Stimulated activated CD4-positive, alpha-beta T cell treated with anti-CD3 and anti-CD28 coated beads, TNF-alpha, amount 100 ng/mL, for 4 hours (primary cell): ENCODE measurements at places on chromosomes 3 and 15.

DNA sequence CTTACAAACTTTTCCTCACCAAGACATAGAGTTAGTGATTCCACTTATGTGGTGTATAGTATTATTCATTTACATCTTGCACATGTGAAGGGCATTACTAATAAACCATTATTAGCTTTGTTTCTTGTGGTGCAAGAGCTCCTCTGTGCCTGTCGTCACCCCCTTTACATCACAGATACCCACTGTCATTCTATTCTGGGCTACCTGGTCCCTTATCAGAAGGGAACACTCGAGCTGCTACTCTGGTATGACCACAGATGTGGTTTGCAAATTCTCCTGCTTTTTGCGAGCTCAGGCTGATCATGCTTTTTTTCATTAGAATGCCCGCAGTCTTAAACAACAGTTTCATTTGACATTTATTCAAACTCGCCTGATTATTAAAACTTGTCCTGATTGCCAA is 13.9 kb upstream of the SENP2 start:
- DNase-seq, result no peak

- DNase-seq, result no peak
Observed at GRCh38 chr3:133862161-133862560, 33.5 kb downstream of the RAB6B start.

DNA sequence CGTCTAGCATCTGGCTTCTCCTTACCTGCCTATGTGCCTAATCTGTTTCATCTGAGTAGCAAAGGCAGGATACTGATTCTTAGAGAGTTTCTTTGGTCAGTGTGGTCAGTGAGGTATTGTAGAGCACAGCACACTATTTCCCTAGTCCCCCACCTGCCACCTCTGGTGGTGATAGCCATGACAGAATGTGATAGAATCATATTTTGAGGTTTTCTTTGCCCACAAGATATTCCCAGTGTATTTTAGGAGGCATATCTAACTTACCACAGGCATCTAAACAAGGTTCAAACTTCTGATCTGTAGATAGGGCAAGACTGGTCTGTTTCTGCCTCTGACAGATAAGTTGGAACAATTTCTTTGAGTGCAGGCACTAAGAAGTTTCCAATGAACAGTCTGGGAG is 188.0 kb downstream of the SOX2 start:
- no peak for DNase-seq

DNA sequence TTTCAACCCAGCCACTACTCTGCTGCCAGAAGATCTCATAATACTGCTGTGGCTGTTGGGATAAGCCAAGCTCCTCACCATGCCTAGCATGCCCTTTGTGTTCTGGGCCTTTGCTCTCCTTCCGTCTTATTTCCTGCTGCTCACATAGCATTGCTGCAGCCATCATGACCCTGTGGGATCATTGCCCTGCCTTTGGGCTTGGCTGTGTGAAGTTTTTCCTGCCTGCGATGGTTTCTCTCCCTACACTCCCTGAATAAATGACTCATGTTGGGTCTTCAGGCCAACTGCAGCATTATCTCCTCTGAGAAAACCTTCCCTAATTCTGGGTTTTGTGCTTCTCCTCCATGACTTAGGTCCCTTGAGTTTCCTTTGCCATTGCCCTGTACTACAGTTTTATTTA is 20.8 kb upstream of the TRA2B start:
- DNase-seq, result no peak

GRCh38 chr3:72303926-72304325 is 519.0 kb upstream of the PROK2 start:
- DNase-seq, result no peak

DNA sequence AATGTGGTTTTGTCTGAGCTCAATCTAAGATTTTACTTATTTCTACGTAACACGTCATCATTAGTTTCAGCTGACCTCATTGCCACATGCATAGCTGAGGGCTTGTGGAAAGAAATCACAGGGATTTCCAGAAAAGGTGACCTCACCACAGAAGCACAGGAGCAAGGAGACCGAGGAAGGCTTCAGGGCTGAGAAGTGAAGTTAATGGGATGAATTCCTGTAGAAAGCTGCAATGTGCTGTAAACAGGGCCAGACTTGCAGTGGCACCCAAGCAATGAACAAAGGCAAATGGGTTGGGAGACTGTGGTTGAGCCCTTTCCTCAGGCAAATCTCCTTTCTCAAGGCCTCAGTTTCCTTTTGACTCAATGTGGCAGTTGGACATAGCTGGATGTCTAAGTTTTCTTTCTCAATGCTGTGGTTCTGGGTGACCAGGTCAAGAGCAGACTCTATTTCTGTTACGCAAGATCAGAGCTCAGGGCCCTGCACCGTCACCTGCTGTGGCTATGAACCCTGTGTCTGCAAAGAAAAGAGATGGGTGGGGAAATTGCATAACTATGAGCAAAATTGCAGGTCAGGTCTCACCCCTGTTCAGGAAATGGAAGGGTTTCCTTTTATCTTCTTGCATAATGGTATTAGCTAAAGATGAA is 252.2 kb upstream of the TBL1XR1 start:
- no peak for DNase-seq

DNA sequence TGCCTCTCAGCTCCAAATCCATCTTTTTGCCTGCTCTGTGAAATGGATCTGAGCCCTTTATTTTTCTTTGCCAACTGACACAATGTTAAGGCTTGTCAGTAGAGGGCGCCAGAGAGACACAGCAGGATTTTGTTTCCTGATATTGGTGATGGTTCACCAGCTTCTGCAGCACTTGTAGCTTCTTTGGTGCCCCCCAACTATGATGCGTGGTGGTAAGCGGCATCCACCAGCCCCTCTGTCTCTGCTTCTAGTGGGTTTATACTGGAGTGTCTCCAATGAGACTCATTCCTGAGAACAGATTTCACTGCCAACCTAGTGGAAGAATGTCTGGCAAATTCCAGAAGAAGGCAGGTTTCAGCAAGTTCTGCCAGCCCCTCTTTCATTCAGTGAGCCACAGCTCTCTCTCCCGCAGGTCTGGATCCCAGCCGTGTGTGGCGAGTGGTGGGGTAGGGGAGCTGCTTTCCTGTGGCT is 471.9 kb upstream of the FRG2C start:
- peak; percentile 1 for DNase-seq

- DNase-seq, result no peak
Observed at GRCh38 chr15:99068186-99068585, 36.7 kb upstream of the SYNM start.

GRCh38 chr3:60742606-60743145 is 508.6 kb downstream of the FHIT start:
- no peak for DNase-seq

DNA sequence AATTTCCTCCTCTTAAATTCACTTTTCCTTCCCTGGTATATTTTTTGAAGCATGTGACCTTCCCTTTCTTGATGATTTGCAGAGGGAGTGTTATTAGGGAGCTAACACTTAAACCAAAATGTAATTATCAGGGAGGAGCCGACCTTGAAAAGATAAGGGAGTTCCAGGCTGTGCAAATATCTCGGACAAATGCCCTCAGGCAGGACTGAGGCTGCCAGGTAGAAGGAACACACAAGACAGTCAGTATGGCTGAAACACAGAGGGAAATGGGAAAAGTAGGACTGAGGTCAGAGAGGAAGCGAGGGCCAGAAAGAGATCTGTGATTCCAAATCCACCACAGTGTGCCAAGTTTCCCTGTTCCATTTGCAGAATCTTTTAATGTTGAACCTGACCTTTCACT is 221.0 kb downstream of the CNTN3 start:
- DNase-seq, result no peak

DNA sequence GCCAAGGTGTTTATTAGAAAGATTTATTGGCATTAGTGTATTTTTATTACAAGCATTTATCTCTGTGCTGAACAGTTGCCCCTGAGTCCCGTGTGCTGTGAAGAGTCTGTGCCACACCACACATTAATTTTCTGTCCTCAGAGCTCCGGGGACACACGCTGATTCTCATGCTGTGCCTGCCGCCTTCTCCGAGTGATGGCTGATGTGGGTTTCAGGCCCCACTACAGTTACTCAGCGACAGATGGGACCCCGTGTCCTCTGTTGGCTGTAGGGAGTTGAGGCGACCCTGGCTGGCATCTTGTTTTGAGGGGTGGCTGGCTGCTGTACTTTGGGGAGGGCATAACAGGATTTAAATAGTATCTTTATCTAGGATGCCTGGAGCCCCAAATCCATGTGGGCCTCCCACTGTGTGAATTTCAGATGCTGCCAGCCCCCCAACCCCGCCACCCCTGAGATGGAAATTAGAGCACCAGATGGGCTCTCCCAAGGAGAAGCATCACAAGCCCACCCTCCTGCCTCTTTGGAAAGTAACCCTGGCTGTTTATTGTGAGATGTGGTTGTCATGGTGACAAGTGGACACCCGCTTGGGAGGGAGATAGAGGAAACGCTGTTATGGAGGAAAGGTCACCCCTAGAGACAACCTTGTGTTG is 185.6 kb downstream of the APBA2 start:
- no peak for DNase-seq

GRCh38 chr3:196604548-196604947 is 34.9 kb upstream of the NRROS start:
- DNase-seq, result peak; percentile 36

DNA sequence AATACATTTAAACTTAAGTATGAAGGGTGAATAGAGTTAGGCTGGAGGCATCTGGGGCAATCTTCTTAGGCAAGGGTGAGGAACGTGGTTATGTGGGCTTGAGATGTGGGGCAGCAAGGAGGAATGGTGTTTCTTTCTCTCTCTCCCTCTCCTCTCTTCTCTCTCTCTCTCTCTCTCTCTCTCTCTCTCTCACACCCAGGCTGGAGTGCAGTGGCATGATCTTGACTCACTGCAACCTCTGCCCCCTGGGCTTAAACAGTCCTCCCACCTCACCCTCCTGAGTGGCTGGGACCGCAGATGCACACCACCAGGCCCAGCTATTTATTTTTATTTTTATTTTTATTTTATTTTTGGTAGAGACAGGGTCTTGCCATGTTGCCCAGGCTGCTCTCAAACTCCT is 4.0 kb upstream of the MGA start:
- no peak for DNase-seq

DNA sequence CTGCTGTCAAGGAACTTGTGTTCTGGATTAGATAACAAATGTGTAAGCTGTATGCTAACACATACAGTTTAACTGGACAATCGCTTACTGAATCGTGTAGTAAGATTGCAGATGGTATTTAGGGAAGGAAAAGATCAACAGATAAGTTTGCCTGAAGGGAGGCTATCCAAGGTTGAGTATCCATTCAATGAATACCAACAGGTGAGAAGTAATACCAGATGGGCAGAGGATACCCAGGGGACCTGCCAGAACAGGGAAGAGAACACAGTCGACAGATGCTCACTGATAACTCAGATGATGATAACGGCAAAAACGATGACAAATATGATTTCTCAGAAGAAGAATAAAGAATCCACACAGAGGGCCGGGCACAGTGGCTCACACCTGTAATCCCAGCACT is 3.2 kb upstream of the UACA start:
- no peak for DNase-seq

DNA sequence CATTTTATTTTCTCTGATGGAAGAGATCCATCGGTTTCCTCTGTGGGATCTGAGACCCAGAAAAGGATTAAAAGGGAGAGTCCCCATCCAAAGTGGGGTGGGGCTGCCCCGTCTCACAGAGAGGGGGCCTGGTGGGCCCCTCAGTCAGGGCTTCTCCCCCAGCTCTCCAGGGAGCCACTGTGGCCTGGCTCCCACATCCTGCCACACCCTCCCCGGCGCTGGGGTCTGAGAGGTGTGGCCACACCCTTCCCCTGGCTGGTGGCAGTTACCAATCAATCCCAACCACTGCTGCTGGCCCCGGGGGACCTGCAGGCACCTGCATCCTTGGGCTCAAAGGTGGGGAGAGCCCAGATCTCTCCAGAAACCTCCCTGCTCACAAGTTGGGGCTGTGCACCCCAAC is 161.8 kb upstream of the IQSEC1 start:
- no peak for DNase-seq

GRCh38 chr3:41026394-41027177 is 172.7 kb upstream of the CTNNB1 start:
- DNase-seq, result no peak

DNA sequence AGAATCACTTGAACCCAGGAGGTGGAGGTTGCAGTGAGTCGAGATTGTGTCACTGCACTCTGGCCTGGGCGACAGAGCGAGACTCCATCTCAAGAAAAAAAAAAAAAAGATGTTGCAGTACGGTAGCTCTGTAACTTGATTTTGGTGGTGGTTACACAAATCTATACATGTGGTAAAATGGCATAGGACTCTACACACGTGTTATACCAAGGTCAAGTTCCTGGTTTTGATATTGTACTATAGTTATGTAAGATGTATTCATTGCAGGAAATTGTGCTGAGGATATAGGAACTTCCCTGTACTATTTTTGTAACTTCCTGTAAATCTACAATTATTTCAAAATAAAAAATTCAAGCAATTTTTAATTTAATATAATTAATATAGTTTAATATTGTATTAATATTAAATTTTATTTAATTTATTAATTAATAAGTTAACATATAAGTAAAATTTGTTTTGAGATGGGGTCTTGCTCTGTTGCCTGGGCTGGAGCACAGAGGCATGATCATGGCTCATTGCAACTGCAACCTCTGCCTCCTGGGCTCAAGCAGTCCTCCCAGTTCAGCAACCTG is 9.9 kb downstream of the MYD88 start:
- DNase-seq, result no peak

DNA sequence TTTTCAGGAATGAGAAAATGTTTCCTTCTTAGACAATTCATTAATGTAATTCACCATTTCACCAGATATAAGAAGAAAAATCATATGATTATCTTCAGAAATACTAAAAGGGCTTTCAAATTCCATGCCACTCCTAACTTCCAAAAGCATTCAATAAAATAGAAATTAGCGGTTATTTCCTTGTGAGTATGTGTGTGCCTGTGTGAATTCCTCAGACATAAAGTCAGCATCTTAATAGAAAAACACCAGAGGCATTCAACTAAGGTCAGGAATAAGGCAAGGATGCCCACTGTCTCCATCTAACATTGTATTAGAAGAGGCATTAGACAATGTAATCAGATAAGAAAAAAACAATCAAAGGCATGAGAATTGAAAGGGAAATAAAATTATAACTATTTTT is 88.4 kb downstream of the PLCH1 start:
- DNase-seq, result no peak

DNA sequence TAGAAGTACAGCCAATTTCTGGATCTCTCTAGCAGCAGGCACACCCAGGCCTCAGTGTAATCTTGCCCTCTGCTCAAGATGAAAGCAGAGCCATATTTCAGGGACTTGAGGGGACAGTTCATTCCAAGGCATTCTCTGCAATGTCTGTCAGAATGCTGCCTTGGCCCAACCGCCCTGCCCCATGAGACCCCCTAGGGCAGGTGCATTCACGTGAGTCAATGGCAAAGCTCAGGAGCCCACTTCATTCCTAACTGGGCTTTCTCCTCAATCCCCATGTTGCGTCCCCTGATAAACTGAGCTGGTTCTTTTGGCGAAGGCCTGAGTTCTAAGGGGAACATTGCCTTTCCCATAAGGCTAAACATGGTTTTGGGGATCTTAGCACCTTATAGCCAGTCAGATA is 9.5 kb downstream of the SNTN start:
- no peak for DNase-seq

GRCh38 chr3:135169651-135170050 is 374.6 kb downstream of the EPHB1 start:
- no peak for DNase-seq

- no peak for DNase-seq
Observed at GRCh38 chr15:63023351-63023945, 19.1 kb upstream of the TPM1 start.

- no peak for DNase-seq
Observed at GRCh38 chr3:129460155-129460554, 20.1 kb downstream of the IFT122 start.

- no peak for DNase-seq
Observed at GRCh38 chr15:91679447-91679846, 174.1 kb upstream of the SLCO3A1 start.
